ENCODE measurements at places on chromosomes 3 and 15. TPM values are rescaled to one million over a fixed set of nuclear protein-coding genes. Genes with fewer than 3 reads are reported as not detected.

GRCh38 chr15:73081321-73081958 is 29.2 kb downstream of the NEO1 start:
- DNase-seq = no peak

Gene FAM174B
- total RNA-seq = 13.0 TPM

Gene CEP70
- 21.6 TPM for total RNA-seq

DNA sequence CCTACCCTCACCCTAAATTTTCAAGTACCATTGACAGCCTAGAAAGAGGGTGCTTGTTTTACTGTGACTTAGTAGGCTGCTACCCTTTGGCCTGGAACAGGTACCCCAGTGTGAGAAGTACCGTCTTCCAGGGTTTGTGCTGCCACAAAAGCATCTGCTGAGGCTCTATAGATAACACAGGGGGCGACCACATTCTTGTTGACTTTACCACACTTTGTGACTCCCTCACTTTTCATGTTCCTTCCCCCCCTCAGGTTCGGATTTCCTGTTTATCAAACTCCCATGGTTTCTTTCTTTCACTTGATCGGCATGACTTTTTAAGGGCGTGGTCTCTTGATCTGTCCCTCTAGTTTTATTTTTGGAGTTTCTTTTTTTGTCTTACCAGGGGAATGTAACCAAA is 23.5 kb downstream of the EXOG start:
- DNase-seq = no peak

- DNase-seq = no peak
These were observed 113.9 kb downstream of the SRGAP3 start for GRCh38 chr3:9135526-9135925.
